ENCODE measurements at places on chromosomes 1 and 21.

GRCh38 chr1:55726994-55727393 lies 511.8 kb upstream of the USP24 start:
- no peak for DNase-seq

GRCh38 chr21:38277501-38278131 lies 20.8 kb downstream of the KCNJ15 start:
- no peak for DNase-seq

- DNase-seq = no peak
Measured at GRCh38 chr1:115179397-115180079, 90.2 kb upstream of the TSPAN2 start.

GRCh38 chr1:218658269-218658668 lies 313.1 kb downstream of the TGFB2 start:
- no peak for DNase-seq

GRCh38 chr1:160030657-160031364 lies 979 bp downstream of the PIGM start:
- DNase-seq = no peak

- peak; percentile 21 for DNase-seq
Measured at GRCh38 chr1:11273595-11274234, 717 bp downstream of the UBIAD1 start.

DNA sequence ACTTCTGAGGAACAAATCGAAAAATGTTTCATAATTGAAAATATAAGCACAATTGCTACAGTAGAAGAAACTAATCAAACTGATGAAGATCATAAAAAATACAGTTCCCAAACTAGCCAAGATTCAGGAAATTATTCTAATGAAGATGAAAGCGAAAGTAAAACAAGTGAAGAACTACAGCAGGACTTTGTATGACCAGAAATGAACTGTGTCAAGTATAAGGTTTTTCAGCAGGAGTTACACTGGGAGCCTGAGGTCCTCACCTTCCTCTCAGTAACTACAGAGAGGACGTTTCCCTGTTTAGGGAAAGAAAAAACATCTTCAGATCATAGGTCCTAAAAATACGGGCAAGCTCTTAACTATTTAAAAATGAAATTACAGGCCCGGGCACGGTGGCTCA lies 30.6 kb downstream of the IFNAR1 start:
- DNase-seq = no peak

- no peak for DNase-seq
Measured at GRCh38 chr1:27416387-27417111, 24.1 kb downstream of the GPR3 start.

DNA sequence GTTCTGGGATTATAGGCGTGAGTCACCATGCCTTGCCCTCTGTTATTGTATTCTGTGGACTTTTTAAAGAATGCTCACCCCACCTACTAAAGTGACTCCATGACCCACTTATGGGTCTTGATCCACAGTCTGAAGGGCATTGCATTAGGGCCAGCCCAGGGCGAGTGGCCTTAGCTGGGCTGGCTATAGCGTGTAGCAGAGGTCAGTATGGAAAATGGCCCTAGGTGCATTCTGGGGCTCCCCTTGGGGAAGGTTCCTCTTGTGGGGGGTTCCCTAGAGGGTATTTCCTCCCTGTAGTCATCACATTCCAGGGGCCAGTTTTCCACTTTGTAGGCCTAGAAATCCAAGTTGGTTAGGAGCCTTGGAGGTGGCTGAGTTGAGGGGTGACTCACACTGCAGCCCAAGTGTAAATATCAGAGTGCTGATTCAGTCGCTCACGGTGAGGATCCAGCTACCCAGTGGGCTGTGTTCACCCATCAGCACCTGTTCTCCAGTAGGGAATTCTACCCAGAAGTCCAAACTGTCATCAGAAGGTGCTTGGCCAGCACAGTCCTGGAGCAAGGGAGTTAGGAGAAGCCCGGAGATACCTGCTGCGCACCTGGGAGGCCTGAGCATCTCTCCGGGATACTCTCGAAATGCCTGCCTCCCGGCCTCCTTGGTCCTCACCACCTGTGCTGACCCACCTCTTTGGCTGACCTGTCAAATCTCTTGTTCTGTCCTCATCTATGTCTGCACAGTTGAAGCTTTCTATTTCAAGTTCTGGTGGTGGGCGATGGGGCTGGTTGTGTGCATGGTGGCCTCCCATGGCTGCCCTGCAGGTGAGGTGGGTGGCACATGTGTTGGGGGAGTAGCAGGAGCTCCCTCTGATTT lies 52.2 kb downstream of the NENF start:
- no peak for DNase-seq

DNA sequence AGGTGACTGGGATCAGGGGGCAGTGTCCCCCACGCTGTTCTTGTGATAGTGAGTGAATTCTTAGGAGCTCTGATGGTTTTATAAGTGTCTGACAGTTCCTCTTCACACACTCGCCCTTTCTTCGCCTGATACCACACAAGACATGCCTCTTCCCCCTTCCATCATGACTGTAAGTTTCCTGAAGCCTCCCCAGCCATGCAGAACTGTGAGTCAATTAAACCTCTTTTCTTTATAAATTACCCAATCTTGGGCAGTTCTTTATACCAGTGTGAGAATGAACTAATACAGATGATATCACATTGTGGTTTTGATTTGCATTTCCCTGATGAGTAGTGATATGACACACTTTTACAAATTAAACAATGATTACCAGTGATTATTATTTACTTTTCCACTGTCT lies 229.9 kb downstream of the AKT3 start:
- no peak for DNase-seq

GRCh38 chr21:42235593-42235992 lies 16.7 kb downstream of the ABCG1 start:
- DNase-seq = no peak

- no peak for DNase-seq
Measured at GRCh38 chr1:29520571-29521437, 284.5 kb downstream of the PTPRU start.
